ENCODE measurements at places on chromosomes 5 and 9.
A peak's percentile ranks its signal among the peaks of the same experiment; 100 is the strongest.

DNA sequence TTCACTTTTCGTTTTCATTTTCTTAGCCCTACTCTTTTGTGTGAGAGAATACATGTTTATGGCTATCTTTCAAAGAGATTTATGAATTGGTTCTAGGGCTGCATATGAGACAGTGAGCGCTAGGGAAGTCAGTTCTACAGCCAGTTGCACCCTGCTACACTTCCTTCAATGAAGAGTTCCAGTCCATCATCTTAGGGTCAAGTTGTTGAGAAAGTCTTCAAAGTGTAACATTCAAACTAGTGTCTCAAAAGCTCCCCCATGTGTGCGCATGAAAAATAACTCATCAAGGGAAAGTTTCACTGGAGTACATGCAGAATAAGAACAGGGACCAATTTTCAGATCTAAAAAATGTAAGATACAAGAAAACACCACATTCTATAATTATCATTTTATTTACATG, 317.2 kb downstream of the DEPDC1B start:
- H3K4me1 ChIP-seq: no peaks in the 10 kb centered on the region
- no peaks in the 10 kb centered on the region for H3K36me3 ChIP-seq
- DNase-seq: no peak
- H3K4me3 ChIP-seq: no peak overlapping the region
- no peaks in the 10 kb centered on the region for H3K27me3 ChIP-seq

DNA sequence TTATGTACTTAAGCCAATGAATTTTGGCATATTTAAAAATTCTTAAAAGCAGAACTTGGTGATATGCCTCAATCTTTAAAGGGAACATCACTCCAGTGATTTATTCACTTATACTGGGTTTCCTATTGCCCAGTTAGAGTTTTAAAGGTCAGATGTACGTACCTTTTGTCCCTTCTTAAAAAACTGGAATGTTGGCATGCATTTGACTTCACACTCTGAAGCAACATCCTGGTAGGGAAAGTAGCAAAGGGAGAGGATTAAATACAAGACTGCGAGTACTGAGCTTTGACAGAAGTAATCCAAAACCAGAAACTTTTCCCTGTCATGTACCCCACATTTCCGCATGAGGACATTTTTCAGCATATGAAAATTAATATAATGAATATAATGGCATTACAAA, 11.7 kb downstream of the TXN start:
- no peak overlapping the region for H3K4me3 ChIP-seq
- no peaks in the 10 kb centered on the region for H3K27me3 ChIP-seq
- DNase-seq: no peak
- no peaks in the 10 kb centered on the region for H3K4me1 ChIP-seq
- no peak overlapping the region for H3K27ac ChIP-seq

DNA sequence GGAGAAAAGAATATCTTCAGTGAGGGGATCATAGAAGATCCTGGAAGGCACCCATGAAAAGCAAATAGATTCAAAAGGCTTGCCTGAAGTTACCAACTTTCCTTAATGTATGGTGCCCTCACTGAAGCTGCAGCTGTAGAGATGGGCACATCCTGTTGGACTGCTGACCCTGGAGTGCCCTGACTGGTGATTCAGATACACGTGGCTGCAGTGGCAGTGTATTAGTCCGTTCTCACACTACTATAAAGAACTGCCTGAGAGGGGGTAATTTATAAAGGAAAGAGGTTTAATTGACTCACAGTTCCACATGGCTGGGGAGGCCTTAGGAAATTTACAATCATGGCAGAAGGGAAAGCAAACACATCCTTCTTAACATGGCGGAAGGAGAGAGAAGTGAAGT, 80.3 kb downstream of the OSMR start:
- H3K4me3 ChIP-seq: no peak overlapping the region
- no peaks in the 10 kb centered on the region for H3K36me3 ChIP-seq
- no peaks in the 10 kb centered on the region for H3K27me3 ChIP-seq
- peaks cover 6% of the 10 kb centered on the region for H3K4me1 ChIP-seq
- DNase-seq: no peak
- no peak overlapping the region for H3K27ac ChIP-seq

DNA sequence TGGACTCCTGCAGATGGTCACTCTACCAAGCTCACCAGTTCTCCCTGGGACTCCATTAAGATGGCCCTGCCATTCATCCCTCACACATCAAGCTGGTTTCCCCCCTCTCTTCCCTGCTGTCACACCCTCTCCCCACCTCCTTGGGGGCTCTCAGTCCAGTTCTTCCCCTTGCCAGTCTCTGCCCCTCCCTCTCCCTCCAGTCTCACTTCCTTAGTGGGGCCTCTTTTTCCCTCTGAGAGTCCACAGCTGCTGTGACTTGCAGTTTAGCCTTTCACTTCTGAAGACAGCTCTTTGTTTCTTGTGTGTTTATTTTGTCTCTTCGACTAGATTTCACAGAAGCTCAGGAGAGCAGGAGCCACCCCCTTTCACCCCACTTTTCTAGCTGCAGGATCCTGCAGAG, 10.5 kb downstream of the DOCK2 start:
- no peak for DNase-seq
- H3K4me3 ChIP-seq: no peak overlapping the region
- peaks cover 6% of the 10 kb centered on the region for H3K4me1 ChIP-seq
- H3K27me3 ChIP-seq: peaks cover 5% of the 10 kb centered on the region

DNA sequence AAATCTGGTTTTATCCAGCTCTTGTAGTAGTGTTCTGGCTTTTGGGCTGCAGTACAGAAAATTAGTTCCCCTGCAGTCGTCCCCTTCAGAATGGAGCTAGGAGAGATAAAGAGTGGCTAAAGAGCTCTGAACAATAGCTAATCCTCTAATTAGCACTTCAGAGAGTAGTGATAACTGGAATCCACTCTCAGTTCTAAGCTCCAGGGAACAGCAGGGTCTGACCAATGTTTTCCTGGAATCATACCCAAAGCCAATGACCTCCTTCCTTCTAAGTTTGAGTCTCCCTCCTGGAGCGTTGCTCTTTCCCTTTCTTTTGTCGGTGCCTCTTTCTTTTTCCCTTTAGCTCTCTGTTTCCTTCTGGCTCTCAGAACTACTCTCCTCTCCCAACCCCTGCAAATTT, 47.4 kb downstream of the MFAP3 start:
- H3K4me1 ChIP-seq: no peaks in the 10 kb centered on the region
- no peaks in the 10 kb centered on the region for H3K27me3 ChIP-seq
- no peak for DNase-seq

- H3K27ac ChIP-seq: no peak overlapping the region
- no peaks in the 10 kb centered on the region for H3K4me1 ChIP-seq
- no peak for DNase-seq
- no peaks in the 10 kb centered on the region for H3K36me3 ChIP-seq
- no peaks in the 10 kb centered on the region for H3K27me3 ChIP-seq
- no peak overlapping the region for H3K4me3 ChIP-seq
Measured at GRCh38 chr9:102124465-102124864, 386.0 kb upstream of the GRIN3A start.

GRCh38 chr5:160044391-160044804, 35.5 kb downstream of the TTC1 start:
- no peaks in the 10 kb centered on the region for H3K27me3 ChIP-seq
- DNase-seq: no peak
- no peaks in the 10 kb centered on the region for H3K4me1 ChIP-seq
- no peak overlapping the region for H3K27ac ChIP-seq
- H3K36me3 ChIP-seq: no peaks in the 10 kb centered on the region
- no peak overlapping the region for H3K4me3 ChIP-seq

GRCh38 chr5:14600846-14601245, 19.3 kb downstream of the OTULINL start:
- DNase-seq: no peak
- no peaks in the 10 kb centered on the region for H3K27me3 ChIP-seq

- H3K27ac ChIP-seq: no peak overlapping the region
- no peak for DNase-seq
- no peaks in the 10 kb centered on the region for H3K27me3 ChIP-seq
- no peaks in the 10 kb centered on the region for H3K36me3 ChIP-seq
- H3K4me1 ChIP-seq: peaks cover 10% of the 10 kb centered on the region
Measured at GRCh38 chr9:130824079-130824478, 11.0 kb upstream of the ABL1 start.

GRCh38 chr5:174008922-174009321, 20.0 kb downstream of the C5orf47 start:
- DNase-seq: no peak
- H3K4me1 ChIP-seq: no peaks in the 10 kb centered on the region
- no peaks in the 10 kb centered on the region for H3K27me3 ChIP-seq

GRCh38 chr5:74290634-74291241, 349.8 kb downstream of the ENC1 start:
- H3K4me1 ChIP-seq: no peaks in the 10 kb centered on the region
- H3K27me3 ChIP-seq: no peaks in the 10 kb centered on the region
- H3K27ac ChIP-seq: no peak overlapping the region
- H3K4me3 ChIP-seq: no peak overlapping the region

DNA sequence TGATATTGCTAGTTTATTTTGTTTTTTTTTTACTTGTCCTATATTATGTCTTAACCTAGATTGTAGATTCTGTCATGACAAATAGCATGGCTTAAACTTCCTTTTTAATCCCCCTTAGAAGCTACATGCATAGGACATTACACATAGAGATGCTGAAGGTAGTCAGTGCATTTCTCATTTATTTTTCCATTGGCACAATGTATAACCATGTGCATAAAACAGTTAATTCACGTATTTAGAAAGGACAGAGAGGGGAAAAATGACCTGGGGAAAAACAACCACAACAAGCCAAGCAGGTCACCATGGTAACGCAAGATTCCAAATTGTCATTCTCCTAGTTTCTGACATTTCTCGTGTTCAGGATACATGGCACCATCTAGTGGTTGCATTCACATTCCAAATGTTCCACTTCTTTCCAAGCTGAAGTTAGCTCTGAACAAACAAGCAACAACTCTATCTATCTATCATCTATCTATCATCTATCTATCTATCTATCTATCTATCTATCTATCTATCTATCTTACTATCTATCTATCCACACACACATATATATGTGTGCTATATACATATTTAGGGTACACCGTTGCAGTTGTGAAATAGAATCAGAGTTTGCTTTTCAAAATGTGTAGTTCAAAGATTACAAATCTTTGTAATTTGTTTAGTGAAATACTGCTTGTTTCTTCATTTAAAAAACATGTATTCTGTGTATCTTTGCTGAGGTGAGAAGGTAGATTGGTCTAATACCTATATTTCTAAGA, 487.2 kb upstream of the ST8SIA4 start:
- no peaks in the 10 kb centered on the region for H3K27me3 ChIP-seq
- no peaks in the 10 kb centered on the region for H3K4me1 ChIP-seq
- no peaks in the 10 kb centered on the region for H3K36me3 ChIP-seq
- DNase-seq: no peak

DNA sequence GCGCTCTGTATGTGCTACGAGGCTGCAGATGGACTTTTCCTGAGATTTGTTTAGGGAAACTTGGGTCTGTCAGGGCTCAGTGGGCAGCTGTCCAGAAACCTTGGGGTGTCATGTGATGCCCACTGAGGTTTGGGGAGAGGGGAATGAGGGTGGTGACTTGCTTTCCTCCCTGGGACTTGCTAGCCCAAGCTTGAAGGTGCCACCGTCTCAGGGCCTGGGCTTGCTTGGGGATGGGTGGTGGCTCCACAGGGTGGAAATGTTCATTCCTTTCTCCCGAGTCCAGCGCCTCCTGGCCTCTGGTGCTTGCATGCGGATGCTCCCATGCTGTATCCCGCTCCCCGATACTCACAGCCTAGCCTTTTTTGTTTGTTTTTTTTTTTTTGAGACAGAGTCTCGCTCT, 33.3 kb downstream of the ZNF618 start:
- no peaks in the 10 kb centered on the region for H3K36me3 ChIP-seq
- no peaks in the 10 kb centered on the region for H3K27me3 ChIP-seq
- peak overlapping the region; percentile 95 for H3K27ac ChIP-seq

DNA sequence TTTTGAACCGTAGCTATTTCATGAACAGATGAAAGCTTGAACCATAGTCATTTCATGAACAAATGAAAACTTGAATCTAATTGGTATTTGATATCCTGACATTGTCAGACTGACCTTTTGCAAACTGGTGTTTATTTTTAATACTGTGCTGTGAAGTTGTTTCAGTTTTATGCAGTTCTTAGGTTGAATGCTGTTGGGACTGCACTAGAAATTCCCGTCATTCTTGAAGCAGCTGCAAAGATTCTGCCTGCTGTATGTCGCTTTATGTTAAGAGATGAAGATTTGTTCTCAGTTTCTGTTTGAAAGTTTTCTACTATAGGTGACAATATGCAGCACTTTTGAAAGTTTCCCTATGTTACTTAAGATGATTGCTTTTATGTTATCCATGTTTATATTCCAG, 22.5 kb upstream of the FAM120AOS start:
- no peaks in the 10 kb centered on the region for H3K27me3 ChIP-seq
- DNase-seq: no peak
- H3K27ac ChIP-seq: no peak overlapping the region
- no peaks in the 10 kb centered on the region for H3K36me3 ChIP-seq

GRCh38 chr9:21443849-21444625, 3.8 kb downstream of the IFNA1 start:
- no peaks in the 10 kb centered on the region for H3K4me1 ChIP-seq
- no peaks in the 10 kb centered on the region for H3K36me3 ChIP-seq
- no peak for DNase-seq
- H3K27ac ChIP-seq: no peak overlapping the region
- H3K4me3 ChIP-seq: no peak overlapping the region

- H3K27me3 ChIP-seq: no peaks in the 10 kb centered on the region
- H3K27ac ChIP-seq: peak overlapping the region; percentile 62
- no peaks in the 10 kb centered on the region for H3K36me3 ChIP-seq
- peaks cover 8% of the 10 kb centered on the region for H3K4me1 ChIP-seq
- no peak overlapping the region for H3K4me3 ChIP-seq
Measured at GRCh38 chr9:88198341-88198807, 60.1 kb upstream of the SPATA31C2 start.

DNA sequence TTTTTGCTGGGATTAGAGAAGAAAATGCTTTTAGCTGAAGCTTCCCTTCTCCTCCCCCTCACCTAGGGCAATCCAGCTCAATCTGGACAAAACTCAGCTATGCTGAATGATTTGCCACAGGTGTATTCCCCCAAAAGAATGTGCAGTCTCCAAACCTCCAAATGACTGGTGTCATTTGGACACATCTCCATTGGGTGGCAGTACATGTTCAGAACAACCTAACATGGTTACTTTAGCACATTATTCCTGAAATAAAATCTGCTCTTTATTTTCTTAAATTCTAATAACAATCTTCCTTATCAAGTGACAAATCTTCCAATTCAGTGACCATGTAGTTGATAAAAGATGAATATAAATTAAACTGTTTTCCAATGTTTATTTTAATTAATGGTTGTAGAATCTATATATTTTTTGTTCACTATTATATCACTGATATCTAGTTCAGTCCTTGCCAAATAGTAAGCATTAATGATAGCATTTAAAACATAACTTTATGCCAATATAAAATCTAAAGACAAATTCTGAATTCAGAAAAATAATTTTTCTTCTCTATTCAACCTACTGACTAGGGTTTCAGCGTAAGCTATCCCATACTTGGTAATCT, 61.3 kb upstream of the MOCS2 start:
- no peak overlapping the region for H3K27ac ChIP-seq
- H3K36me3 ChIP-seq: no peaks in the 10 kb centered on the region
- H3K4me3 ChIP-seq: no peak overlapping the region
- H3K4me1 ChIP-seq: no peaks in the 10 kb centered on the region

GRCh38 chr9:36818965-36819870, 214.8 kb downstream of the PAX5 start:
- H3K4me1 ChIP-seq: no peaks in the 10 kb centered on the region
- no peak overlapping the region for H3K4me3 ChIP-seq
- no peaks in the 10 kb centered on the region for H3K36me3 ChIP-seq
